ENCODE measurements at places on chromosomes 6 and 20.

GRCh38 chr6:165952514-165952913, 215.1 kb downstream of the TBXT start:
- DNase-seq = no peak

- no peak for DNase-seq
Measured at GRCh38 chr20:24519476-24519875, 50.0 kb downstream of the SYNDIG1 start.

DNA sequence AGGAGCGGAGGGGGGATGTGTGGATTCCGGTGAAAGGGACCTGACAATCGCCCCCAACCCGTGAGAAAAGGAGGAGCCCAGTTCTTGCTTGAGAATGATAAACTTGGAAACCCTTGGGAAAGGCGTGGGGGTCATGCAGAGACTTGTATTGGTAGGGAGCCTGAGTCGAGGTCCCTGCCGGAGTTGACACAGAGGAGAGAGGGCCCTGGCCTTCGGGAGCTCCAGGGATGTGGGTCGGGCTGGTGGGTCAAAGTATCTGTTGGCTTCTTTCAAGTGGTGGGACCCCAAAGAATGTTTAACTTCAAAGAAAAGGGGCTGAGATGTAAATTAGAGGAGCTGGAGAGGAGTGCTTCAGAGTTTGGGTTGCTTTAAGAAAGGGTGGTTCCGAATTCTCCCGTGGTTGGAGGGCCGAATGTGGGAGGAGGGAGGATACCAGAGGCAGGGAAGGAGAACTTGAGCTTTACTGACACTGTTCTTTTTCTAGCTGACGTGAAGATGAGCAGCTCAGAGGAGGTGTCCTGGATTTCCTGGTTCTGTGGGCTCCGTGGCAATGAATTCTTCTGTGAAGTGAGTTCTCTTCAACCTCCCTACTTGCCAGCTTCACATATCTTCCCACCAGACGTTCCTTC, 571 bp downstream of the CSNK2B start:
- DNase-seq = no peak

DNA sequence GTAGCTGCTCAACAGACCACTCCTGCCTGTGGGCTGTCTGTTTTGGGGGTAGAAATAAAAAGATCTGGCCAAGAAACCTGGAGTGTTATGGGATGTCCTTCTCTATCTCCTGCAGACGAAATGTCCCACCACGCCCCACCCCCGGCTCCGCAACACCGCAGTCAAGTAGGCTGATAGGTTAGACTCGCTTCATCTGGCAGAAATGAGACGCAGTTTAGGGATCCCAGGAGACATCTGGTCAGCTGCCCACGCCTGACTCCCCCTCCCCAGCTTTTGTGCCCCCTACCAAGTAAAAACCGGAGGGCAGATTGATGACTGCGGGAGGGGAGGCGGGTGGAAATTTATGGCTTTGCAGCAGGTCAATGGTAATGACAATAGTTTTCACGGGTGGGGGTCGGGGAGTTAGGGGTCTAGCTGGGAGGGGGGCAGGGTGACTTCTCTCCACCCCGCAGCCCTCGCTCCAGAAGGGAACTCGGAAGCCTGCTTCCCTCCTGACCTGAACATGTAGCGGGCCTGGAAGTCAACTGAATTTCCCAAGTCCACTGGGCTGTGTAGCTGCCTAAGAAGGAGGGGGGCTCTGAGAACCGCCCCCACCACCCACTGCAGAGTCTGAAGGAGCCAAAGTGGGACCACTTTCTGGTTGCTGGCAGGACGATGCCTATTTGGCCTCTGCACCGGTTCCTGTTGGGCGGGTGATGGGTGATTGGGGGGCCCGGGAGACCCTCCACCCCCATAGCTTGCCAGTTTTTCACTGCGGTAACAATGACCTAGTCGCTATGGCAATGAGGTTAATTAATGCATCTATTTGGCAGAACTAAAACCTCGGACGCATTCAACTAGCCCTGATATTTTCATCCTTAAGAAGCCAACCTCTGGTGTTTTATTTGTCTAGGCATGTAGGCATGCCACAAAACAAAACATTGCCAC, 25.7 kb downstream of the PMEPA1 start:
- no peak for DNase-seq

- DNase-seq = no peak
Measured at GRCh38 chr20:16940701-16941100, 192.5 kb downstream of the OTOR start.

GRCh38 chr6:227074-227782, 65.1 kb upstream of the DUSP22 start:
- DNase-seq = no peak

DNA sequence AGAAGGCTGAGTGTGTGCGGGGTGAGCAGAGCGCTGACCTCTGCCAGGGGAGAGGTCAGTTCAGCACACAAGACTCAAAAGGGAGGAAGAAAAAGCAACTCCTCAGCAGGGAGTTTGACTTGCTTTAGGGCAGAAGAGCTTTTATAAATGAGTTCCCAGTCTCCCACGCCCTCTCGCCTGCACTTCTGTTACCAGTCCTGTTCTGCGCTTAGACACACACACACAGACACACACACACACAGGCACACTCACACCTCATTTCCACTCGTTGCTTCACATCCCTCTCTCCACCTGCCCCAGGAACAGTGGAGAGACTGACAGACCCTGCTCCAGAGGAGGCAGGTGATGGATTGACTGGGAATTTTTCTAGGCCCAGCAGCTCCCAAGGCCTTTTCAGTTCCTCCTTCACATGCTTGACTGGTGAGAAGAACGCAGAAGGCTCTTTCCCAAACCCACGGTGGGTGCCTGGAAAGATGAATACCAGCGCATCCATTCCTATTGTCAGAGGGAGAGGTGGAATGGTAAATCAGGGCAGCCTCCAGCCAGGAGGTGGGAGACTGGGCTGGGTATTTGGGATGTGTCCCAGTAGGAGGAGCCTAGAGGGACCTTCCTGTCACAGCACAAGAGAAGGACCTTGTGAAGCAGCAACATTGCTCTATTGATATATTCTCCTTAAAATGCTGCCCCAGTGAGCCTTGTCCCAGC, 43.7 kb downstream of the JAG1 start:
- no peak for DNase-seq

- DNase-seq = no peak
Measured at GRCh38 chr6:7129784-7130569, 22.2 kb downstream of the RREB1 start.

DNA sequence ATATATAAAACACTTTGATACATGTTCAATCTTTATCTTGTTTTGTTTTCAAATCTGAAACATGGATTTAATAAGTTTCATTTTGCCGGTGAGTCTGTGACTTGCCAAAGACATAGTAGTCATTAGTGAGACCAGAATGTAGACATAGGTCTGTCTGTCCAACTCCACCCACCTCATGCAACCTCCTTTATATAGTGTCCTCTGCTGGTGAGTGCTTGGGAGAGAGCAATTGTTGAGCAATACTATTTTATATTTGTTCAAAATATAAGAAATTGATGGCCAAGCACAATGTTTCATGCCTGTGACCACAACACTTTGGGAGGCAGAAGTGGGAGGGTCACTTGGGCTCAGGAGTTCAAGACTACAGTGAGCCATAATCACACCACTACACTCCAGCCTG, 10.8 kb upstream of the LY86 start:
- no peak for DNase-seq

DNA sequence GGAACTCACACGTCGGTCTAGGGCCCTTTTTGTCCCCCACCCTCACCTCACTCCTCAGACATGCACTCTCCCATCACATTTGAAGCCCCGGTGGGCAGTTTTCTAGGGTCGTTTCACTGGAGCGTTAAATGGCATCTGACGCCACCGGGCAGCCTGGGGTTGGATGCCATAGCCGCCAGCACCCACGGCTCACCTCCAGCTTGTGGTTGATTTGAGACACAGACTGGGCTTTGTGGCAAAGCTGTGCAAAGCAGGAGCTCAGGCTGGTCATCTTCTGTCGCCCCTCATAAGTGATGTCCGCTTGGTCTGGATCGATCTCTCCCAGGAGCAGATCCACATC, 530 bp downstream of the GOPC start:
- DNase-seq = no peak

DNA sequence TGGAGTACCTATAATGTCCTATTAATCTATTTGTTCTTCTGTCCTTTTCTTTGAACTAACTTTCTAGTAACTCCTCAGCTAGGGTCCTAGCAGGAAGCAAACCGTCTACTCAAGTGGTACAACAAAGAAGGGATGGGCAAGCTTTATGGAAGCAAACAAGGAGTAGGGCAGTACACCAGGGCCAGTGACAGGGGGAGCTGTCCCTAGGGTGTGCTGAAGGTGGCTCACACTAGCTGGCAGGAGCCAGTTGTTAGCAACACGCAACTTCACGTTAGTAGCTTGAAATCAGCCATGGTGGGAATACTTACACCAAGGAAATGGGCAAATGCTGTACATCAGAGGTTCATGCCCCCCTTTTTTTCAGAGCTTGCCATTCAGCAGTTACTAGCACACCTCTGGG, 74.0 kb upstream of the EYA2 start:
- DNase-seq = no peak

DNA sequence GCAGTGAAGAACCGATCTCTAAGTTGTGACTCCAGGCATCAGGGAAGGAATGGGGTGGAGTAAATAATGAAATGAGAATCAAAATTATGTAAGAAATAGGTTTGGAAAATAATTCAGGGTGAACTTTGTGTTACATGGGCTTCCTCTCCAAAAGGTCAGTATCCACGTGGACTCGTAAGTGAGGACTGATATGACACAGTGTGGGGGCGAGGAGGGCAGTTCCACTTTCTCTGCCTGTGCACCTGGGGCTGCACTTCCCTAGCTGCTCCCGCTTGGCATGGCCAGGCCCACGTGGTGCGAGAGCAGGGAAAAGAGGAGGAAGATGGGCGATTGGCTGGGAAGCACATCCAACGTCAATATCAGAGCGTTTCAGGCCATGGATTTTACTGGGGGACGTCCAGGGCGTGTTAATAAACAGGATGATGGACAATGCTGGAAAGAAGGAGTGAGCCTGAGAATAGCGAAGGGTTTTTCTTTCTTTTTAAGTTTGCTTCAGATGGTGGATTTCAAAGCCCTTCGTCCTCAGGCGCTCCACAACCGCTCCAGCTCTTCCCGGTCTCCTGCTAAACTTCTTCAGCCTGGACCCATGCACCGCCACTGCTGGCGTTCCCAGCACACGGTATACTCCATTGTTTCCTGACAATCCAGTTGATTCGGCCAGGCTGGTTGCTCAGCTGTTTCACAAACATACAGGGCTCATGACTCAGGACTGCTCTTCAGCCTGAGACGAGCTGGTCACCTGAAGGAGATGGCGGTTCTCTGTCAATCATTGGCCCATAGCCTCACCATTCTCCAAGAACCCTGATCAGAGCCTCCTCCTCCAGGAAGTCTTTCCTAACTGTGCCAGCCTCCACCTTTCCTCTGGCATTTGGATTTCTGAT, 11.8 kb downstream of the CCR6 start:
- DNase-seq = no peak

DNA sequence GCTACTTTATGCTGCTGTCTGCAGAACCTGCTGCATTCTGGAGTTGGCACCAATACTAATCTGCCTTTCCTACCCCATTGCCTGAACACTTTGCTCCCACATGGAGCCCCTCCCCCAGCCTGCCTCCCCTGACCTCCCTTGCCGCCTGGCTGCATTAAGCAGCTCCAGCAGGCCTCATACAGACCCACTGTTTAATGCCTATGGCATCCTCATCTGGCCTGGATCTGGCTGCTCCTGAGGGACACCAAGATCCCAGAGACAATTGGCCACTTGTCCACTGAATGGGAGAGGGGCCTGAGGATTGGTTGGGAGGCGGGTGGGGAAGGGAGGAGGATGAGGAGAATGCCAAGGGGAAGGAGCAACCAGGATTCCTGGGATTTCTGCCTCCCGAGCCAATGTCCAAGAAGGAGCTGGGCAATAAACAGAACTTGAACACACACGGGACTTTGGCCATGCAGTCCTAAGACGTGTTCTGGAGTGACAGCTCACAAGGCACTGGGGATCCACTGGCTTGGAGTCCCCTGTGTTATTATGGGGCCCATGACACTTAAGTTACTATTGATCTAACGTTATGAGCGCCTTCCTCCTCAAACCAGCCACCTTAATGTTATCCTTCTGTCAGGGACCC, 10.4 kb upstream of the KCNK5 start:
- no peak for DNase-seq

- DNase-seq = no peak
Measured at GRCh38 chr6:12543953-12544352, 172.6 kb upstream of the PHACTR1 start.

GRCh38 chr6:74409447-74409846, 713.4 kb downstream of the CD109 start:
- DNase-seq = no peak

GRCh38 chr20:4764805-4765204, 43.1 kb downstream of the PRND start:
- no peak for DNase-seq

Data from cortex of kidney (tissue), 1 donor.